Peyer's patch (tissue), 4 donors: ENCODE measurements at places on chromosomes 4 and X. TPM values are rescaled to one million over a fixed set of nuclear protein-coding genes. Genes with fewer than 3 reads are reported as not detected.

Gene LSM6
- total RNA-seq, result 17.6 TPM

Gene UGT2B28
- not detected for total RNA-seq

Gene HTRA3
- total RNA-seq, result 3.3 TPM

Gene SPACA5
- not detected for total RNA-seq

Gene CENPVL1
- total RNA-seq, result not detected

Gene KIT
- total RNA-seq, result 4.4 TPM

Gene EXOSC9
- total RNA-seq, result 69.3 TPM
